Transverse colon (tissue), 4 donors: ENCODE measurements at places on chromosomes 3 and 15.

DNA sequence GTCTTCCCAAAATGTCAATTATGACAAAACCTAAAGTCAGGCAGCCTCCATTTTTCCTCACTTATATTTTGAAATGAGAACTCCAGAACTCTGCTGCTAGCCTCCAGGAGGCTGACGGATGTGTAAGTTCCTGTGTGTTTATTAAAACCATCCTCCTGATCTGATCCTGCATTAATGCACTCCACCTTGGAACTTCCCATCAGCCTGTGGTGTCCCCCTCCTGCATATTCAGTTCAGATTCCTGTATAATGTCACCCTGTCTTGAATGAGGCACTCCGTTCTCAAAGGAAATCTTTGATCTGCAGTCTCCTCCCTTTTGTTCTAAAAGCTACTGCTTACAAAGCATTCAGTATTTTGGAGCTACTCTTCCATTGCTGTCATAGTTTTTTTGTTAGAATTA is 318.2 kb upstream of the ONECUT1 start:
- no peak for DNase-seq

DNA sequence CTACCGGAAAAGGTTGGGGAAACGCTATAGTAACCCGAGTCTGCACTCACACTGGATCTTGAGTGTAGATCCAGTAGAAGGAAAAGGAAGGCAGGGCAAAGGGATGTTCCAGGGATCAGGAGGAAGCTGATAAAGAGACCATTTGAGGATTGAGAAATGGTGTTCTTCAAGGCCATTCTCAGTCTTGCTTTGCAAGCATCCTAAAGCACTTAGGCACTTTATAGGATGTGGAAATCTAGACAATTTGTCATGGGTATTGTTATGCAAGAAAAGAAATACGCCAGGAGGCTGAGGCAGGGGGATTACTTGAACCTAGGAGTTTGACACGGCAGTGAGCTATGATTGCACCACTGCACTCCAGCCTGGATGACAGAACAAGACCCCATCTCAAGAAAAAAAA is 13.2 kb upstream of the SCAMP5 start:
- no peak for DNase-seq

GRCh38 chr15:59294574-59295260 is 78.0 kb downstream of the MYO1E start:
- no peak for DNase-seq

DNA sequence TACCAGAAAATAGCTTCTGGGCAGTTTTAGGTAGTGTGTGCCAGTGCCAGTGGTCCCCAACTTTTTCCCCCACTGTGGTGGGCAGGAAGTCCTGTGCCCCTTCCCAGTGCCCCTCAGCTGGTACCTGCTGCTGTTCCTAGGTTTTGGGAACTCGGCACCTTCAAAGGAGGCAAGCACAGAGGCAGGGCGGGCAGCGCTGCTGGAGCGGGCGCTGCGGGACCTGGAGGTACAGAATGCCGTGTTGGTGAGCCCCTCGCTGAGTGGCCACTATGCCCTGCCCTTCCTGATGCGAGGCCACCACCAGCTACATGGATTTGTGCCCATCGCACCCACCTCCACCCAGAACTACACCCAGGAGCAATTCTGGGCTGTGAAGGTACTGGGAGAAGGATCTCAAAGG is 3.1 kb upstream of the ACY1 start:
- DNase-seq, result no peak

- no peak for DNase-seq
Measured at GRCh38 chr3:157871838-157872460, 234.3 kb downstream of the SHOX2 start.

DNA sequence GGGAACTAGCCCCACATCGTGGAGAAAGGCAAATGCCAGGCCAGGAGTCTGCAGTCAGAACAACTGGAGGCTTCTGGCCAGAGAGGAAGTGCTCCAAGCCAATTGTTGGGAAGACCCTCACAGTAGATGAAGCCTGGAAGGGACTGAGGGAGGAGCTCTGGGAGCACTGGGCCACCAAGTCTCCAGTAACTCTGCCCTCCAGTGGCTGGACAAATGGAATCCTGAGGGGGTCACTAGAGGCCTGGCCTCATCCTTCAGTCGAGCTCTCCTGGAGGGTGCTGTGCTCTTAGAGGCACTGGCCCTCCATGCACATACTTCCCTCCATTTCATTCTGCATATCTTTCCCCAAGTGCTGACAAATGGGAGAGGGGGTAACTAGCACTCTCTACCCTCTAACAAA is 103.0 kb downstream of the MYLK start:
- DNase-seq, result no peak

GRCh38 chr3:133487204-133487603 is 86.3 kb upstream of the CDV3 start:
- DNase-seq, result peak; percentile 79
